ENCODE measurements at places on chromosomes 2 and 18. TPM values are rescaled to one million over a fixed set of nuclear protein-coding genes. Genes with fewer than 3 reads are reported as not detected.

GRCh38 chr18:59149416-59149815, 9.7 kb downstream of the SEC11C start:
- H3K27ac ChIP-seq, result no peak overlapping the region
- DNase-seq, result no peak
- no peaks in the 10 kb centered on the region for H3K36me3 ChIP-seq
- H3K4me1 ChIP-seq, result no peaks in the 10 kb centered on the region

DNA sequence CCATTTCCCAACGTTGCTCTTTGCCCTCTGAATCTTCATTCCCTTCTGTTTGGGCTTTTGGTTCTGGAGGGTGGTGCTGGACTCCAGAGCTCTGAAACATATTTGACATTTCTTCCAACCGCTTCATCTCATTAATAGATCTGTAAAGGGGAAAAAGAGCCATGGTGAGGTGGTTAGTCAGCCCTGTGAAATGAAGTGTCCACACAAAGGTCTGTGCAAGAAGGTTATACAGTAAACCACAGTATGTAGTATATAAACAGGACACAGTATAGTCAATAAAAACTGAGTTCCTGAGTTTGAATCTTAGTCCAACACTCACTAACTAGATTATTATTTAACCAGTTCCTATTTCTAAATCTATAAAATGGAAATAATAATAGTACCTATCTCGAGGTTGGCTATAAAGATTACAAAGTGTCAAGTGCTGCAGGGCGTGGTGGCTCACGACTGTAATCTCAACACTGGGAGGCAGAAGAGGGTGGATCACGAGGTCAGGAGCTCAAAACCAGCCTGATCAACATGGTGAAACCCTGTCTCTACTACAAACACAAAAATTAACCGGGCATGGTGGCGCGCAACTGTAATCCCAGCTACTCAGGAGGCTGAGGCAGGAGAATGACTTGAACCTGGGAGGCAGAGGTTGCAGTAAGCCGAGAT, 13.1 kb downstream of the STARD7 start:
- H3K27me3 ChIP-seq, result no peaks in the 10 kb centered on the region
- no peak overlapping the region for H3K4me3 ChIP-seq
- DNase-seq, result no peak

- no peaks in the 10 kb centered on the region for H3K27me3 ChIP-seq
- peaks cover 10% of the 10 kb centered on the region for H3K4me1 ChIP-seq
- DNase-seq, result no peak
- no peak overlapping the region for H3K27ac ChIP-seq
These were observed 42.3 kb downstream of the RPL37A start for GRCh38 chr2:216540920-216541319.

- DNase-seq, result no peak
- H3K4me3 ChIP-seq, result no peak overlapping the region
- no peaks in the 10 kb centered on the region for H3K27me3 ChIP-seq
- H3K36me3 ChIP-seq, result no peaks in the 10 kb centered on the region
- no peaks in the 10 kb centered on the region for H3K4me1 ChIP-seq
These were observed 613 bp downstream of the COL5A2 start for GRCh38 chr2:189178726-189179569.

DNA sequence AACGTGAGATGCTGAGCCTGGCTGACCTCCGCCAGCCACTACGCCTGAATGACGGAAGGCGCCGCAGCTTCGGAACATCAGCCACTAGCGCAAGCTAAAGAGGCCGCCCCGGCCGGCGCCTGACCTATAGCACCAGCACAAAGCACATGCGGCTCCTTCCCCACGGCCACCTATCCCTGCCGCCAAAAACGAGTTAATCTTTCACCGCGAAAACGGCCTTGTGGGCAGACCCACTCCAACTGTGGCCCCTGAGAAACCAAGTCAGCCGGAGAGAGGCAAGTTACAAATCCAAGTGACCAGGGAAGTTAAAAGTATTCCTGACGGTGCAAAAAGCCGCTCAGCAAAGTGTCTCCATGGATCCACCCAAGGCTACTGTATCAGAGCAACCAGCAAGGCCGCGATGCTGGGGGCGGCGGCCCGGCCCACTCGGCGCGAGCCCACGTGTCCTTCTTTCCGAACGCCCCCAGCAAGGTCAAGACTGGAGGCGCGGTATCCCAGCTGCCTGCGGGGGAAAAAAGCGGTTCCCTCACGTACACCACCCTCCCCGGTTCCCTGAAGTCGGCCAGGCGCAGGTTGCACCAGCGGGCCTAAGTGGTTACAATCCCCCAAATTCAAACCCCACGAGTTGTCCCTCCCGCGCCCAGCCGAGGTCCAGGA, 575 bp downstream of the HSPD1 start:
- no peak for DNase-seq
- peak overlapping the region; percentile 81 for H3K4me3 ChIP-seq
- no peaks in the 10 kb centered on the region for H3K27me3 ChIP-seq

GPR75 gene
- 1.2 TPM for total RNA-seq

DNA sequence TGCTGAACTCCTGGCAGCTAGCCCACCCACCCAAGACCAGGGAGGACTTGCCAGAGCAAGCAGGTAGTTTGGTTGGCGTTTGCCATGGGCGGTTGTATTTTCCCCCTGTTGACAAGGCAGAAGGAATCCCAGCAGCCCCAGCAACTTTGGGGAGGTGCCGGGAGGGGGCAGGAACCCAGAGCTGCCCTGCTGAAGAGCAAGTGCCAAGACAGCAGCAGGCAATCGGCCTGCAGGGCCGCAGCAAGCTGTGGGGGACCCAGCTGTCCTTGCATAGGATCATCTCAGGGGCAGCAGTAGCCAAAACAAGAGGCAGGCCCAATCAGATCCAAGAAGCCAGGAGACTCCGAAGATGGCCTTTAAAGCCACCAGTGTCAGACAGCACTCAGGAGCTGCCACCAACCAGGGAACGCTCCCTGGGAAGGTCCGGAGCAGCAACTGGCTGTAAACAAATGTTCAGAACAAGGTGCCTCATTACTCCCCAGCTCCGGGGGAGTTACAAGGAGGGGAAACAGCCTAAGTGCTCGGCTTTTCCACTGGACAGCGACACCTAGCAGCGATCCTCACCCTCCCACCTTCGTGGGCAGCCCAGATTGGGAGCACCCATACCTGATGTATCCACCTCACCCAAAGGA, 2.1 kb downstream of the ST8SIA5 start:
- DNase-seq, result no peak
- H3K4me3 ChIP-seq, result no peak overlapping the region
- no peak overlapping the region for H3K27ac ChIP-seq

ECEL1 gene
- total RNA-seq, result not detected

- DNase-seq, result no peak
- H3K27ac ChIP-seq, result no peak overlapping the region
- no peak overlapping the region for H3K4me3 ChIP-seq
- no peaks in the 10 kb centered on the region for H3K27me3 ChIP-seq
These were observed 382.9 kb downstream of the DCC start for GRCh38 chr18:52722904-52723303.

GKN1 gene
- not detected for total RNA-seq

DNA sequence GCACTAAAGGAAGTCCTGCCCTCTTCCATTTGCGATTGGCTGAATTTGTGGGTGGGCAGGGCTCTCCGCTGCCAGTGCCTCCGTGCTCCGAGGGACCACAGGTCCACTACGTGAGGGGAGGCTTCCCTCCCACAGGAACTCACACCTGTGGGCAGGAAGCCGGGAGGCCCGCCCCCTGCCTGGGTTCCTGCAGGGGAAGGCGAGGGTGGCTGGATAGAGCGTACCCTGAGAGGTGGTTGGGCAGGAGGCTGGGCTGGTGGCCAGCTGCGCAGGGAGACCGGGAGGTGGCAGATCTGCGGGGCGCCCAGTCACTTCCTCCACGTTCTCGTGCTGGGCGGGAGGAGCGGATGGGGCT, 47.0 kb upstream of the PTH2R start:
- H3K4me3 ChIP-seq, result no peak overlapping the region
- no peak for DNase-seq
- no peaks in the 10 kb centered on the region for H3K4me1 ChIP-seq
- H3K36me3 ChIP-seq, result peaks cover 7% of the 10 kb centered on the region

DNA sequence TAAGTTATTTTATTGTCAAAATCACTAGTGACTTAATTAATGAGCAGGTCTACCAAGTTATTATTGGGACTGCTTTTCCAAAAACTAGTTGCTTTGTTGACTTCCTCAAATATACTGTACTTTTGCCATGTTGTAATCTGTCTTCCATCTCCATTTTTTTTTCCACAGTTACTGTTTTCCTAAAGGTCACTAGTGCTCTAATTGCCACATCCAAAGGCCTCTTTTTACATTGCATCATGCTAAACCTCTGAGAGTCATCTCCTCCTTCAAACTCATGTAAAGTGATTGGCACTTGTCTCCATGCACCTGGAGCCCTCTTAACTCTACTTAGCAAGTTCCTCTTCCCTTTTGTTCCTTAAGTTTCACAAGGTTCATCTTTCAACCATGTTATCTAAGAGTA, 11.8 kb downstream of the PMAIP1 start:
- no peaks in the 10 kb centered on the region for H3K27me3 ChIP-seq
- H3K36me3 ChIP-seq, result no peaks in the 10 kb centered on the region
- DNase-seq, result no peak
- no peak overlapping the region for H3K27ac ChIP-seq

DNA sequence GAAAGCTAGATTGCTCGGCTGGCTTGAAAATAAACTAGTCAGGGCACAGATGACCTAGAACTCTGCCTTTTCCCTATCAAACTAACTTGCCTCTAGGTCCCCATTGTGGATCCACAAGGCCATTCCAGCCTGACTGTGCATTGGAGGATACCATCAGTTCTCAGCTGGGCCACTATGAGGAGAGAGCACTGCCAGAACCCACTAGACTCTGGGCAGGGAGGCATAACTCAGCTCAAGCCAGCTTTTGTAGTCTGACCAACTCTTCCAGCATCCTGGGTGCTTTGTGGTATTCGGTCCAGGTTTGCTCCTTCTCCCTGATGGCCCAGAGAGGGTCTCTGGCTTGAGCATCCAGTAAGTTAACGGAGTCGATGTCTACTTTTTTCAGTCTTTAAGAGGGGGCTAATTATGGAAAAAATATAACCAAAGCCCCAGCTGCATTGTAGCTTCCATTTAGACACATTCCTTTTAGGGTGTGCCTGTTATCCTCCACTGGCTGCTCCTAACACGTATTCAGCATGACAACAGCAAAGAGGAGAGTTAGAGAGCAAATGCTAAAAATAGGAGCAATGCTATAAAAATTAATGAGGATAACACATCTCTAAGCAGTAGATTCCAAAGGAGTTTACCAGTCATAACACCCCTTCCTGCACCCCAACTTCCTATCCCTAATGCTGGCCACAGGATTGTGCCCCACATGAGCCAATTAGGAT, 15.2 kb downstream of the GKN2 start:
- H3K36me3 ChIP-seq, result no peaks in the 10 kb centered on the region
- no peaks in the 10 kb centered on the region for H3K27me3 ChIP-seq
- H3K27ac ChIP-seq, result no peak overlapping the region
- H3K4me3 ChIP-seq, result no peak overlapping the region

FAM124B gene
- not detected for total RNA-seq

DSG1 gene
- not detected for total RNA-seq
